ENCODE measurements at places on chromosomes 13 and 19.

GRCh38 chr13:91181892-91182291 is 165.6 kb upstream of the MIR17HG start:
- DNase-seq = no peak

- DNase-seq = no peak
These were observed 419.3 kb upstream of the KLHL1 start for GRCh38 chr13:70527599-70527998.

DNA sequence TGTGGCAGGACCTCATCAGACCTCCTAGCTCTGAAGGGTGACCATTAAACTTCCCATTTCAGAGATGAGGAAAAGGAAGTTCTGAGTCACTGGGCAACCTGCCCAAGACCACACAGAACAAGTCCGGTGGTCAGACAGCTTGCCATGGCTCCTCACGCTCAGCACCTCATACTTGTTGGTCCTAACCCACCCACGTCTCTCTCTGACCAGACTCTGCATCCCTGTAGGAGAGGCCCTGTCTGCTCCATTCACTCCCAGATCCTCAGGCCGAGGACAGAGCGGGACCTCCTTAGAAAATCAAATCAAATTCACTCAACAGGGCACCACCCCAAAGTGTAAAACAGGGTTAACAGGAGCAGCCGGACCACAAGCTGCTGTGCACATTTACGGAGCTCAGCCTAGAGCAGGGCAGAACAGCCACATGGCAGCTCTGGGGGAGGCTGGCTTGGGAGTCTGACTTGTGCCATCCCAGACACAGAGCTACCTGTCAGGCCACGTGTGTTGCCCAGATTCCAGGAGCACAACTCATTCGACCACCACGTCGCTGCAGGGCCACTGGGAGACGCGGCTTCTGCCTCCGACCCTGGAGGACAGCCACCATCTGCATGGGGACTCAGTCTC is 1.7 kb downstream of the MIER2 start:
- DNase-seq = peak; percentile 59

DNA sequence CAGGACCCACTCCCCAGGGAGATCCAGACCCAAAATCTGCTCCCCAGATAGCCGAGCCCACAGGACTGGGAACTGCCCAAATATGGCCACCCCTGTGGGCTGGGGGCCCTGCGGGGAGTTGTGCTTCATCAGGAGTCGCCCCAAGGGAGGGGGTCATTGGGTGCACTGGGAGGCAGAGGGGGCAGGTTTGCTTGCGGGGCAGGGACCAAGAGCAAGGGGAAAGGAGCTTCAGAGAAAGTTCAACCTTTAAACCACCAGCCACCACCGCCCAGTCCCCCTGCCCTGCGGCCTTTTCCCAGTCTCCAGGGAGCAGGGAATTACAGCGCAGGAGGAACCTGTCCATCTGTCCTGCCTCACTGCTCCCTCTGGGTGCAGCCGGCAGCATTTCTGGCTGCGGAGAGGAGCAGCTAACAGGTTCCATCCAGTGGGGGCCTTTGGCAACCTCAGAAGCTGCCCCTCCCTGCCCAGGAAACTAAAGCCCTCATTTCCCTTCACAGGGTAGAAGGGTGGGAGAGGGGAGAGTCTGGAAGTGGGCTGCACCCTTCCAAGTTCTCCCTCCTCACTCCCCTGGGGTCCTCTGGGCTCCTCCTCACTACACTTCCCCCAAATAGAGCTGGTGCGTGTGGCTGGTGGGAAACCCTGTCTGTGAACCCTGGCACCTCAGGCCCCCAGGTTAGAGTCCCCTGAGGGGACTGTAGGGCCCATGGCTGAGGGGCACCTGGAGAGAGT is 13.8 kb upstream of the ASF1B start:
- no peak for DNase-seq

GRCh38 chr19:17365361-17365760 is 11.8 kb downstream of the PLVAP start:
- no peak for DNase-seq

DNA sequence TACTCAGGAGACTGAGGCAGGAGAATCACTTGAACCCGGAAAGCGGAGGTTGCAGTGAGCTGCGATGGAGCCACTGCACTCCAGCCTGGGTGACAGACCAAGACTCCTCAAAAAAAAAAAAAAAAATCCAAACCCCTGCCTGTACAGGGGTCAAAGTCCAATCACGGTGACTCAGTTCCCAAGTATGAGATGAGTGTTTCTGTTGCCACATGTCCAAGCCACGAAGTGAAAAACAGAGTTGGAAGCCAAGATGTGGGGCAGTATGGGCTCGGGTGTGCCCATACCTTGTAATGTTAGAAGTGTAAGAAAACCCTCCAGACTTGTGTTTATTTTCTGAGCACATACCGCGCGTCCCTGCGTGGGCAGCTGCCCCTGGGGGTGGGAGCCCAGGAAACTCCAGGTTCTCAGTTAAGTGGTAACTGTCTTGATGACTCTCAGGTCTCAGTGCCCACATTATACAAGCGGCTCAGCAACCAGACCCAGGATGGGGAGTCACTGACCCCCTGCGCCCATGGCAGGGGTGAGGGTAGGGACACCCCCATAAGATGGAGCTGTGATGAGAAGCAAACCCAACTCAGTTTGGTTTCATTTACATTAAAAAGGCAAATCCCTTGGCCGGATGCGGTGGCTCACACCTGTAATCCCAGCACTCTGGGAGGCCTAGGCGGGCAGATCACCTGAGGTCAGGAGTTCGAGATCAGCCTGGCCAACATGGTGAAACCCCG is 1.2 kb upstream of the GPX4 start:
- DNase-seq = peak; percentile 64

DNA sequence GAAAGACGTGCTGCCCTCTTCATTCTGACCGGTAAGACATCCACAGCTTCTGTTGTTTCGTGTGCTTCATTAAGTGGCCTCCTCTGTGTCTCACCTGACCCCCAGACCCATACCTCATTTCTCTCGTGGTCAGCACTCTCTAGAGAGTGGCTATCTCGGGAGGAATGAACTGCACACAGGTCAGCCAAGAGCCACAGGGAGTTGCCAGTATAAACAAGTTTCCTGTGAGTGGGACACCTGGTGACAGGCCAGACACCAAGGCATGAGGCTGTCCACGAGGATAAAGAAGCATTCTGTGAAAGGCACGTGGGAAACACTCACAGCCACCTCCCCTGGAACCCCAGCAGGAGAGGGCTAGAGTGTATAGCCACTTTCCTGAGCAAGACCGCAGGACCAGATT is 115.8 kb downstream of the NUFIP1 start:
- no peak for DNase-seq

GRCh38 chr19:21587117-21587461 is 81.7 kb downstream of the ZNF429 start:
- DNase-seq = no peak

- no peak for DNase-seq
These were observed 82.5 kb downstream of the DHRS12 start for GRCh38 chr13:51721496-51721895.

- no peak for DNase-seq
These were observed 1.8 kb downstream of the FIZ1 start for GRCh38 chr19:55597501-55597921.

DNA sequence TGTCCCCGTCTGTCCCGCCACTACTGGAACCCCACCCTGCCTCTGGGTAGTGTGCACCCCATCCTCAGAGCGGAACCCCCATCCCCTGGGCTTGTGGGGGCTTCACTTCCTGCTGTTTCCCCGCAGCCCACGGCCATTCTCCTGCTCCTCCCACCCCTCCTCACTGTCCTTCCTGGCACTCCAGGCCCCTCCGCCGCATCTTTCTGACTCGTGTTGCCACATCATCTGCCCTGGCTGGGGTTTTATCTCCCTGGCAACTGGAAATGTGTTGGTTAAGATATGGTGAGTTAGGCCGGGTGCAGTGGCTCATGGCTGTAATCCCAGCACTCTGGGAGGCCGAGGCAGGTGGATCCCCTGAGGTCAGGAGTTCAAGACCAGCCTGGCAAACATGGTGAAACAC is 37.3 kb downstream of the KDM4B start:
- DNase-seq = no peak

- no peak for DNase-seq
These were observed 25.7 kb upstream of the TPP2 start for GRCh38 chr13:102571075-102571474.

- peak; percentile 30 for DNase-seq
These were observed 3.4 kb upstream of the GIPR start for GRCh38 chr19:45664575-45664974.

Measured in transverse colon (tissue), 4 donors.